ENCODE measurements at places on chromosomes 5 and 9.

- no peak for DNase-seq
Observed at GRCh38 chr9:95533996-95534680, 17.4 kb upstream of the PTCH1 start.

GRCh38 chr9:110583237-110583636, 3.7 kb upstream of the SVEP1 start:
- DNase-seq: no peak

- no peak for DNase-seq
Observed at GRCh38 chr5:127994087-127994660, 89.4 kb upstream of the SLC12A2 start.

- DNase-seq: no peak
Observed at GRCh38 chr9:117300371-117301110, 114.3 kb downstream of the ASTN2 start.

DNA sequence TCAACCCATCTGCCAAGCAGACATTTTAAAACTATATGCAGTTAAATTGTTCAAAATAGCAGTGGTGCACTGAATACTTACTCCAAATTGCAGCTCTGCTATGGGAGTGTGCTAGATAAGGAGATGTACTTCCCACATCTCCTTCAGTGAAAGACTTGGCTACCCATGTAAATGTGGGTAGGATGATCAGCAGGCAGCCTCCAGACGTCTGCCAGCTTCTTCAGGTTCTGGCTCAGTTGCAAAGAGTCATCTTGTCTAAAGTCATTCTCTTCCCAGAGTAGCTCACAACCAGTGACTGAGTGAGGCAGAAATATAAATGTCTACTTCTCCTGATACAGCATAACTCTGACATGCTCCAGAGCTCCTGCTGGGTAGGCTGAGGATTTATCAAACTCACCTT, 1050.0 kb upstream of the CDH10 start:
- DNase-seq: no peak

GRCh38 chr5:62327138-62328053, 21.4 kb downstream of the KIF2A start:
- no peak for DNase-seq

GRCh38 chr9:77981332-77981731, 50.3 kb downstream of the GNAQ start:
- DNase-seq: no peak

DNA sequence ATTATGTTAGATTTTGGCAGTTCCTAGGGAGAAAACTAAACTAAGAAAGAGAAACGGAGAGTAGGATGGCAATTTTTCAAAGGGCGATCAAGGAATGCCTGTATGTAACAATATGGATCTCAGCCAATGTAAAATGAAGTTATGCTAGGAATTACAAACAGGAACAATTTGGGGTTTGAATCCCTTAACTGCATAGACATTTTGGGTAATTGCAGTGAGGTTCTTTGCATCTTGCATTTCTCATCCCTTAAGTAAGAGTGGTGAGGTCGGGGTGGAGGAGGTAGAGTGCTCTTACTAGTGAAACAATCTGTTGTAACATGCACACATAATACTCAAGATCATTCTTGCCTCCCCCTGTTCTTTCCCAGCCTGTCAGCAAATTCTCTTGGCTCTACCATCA, 137.6 kb downstream of the NPR3 start:
- no peak for DNase-seq

DNA sequence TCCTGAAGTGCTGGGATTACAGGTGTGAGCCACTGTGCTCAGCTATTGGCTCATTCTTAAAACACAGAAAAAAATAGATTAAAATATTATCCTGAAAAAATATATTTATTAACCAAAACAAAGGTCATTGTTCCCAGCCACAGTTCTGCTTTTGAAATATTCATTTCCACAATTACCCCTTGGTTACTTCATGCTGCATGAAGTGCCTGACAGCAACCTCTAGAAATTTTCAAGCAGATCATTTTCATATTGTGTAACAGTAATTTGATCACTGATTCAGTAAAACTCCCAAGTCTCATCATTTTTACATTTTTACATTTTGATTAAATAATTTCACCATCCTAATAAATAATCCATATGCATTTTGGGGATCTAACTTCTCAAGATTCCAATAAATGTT, 18.8 kb upstream of the GNAQ start:
- no peak for DNase-seq

DNA sequence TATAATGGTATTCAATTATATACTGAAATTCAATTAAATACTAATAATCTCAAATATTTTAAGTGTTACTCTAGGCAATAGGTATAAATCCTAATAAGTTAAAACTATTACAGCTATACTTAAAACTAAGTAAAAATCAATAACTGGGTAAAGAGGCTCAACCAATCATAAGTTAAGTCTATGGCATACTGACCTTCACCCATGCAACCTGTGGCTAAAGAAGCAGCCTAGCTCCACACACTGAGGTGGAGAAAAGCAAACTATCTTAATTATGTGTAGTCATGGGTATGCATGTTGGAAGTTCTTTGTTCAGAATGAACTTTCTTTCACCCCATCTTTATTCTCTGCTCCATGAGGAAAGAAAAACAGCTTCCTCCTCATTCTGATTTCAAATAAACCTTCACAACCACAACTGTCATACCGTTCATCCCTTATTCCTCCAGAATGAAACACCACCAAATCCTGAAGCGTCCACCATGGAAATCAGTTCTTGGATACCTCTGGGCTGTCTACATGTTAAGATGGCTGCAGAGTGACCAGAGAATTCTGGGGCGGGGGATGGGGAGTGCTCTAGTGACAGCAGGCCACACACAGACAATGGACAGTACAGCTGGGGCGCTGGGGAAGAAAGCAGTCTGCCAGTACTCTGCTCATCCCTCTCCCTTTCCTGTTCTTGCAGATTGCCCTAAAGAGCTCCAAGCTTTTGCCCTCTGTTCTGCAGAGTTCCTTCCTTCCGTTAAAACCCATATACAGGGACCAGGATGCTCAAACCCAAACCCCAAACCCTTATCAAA, 62.3 kb downstream of the RIGI start:
- DNase-seq: no peak

GRCh38 chr5:178289438-178289837, 56.8 kb upstream of the PHYKPL start:
- DNase-seq: no peak

DNA sequence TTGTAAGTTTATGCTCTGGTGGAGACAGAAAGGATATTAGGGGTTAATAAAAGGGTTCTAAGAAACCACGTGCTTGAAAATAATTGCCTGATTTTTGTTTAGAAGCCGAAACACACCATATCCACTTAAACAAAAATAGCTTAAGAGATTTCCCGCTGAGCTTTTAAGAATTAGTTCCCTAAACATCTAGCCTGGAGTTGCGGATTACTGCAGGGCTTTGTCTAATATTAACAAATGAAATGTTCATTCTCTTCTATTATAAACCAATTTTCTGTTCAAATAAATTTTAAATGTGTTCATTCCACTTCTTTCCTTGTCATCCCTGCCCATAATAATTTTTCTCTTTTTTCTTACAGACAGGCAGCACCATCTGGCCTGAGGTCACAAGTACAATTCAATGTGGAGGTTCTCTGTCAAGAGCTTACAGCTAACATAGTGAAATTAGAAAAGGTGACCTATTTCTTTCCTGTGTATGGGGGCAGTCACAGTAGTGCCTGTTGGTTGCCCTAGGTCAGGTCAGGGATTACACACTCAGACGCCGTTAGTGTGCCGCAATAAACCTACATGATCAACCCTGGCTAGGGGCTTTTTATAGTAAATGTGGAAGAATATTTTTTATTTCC, 65.3 kb downstream of the GRAMD2B start:
- DNase-seq: no peak

DNA sequence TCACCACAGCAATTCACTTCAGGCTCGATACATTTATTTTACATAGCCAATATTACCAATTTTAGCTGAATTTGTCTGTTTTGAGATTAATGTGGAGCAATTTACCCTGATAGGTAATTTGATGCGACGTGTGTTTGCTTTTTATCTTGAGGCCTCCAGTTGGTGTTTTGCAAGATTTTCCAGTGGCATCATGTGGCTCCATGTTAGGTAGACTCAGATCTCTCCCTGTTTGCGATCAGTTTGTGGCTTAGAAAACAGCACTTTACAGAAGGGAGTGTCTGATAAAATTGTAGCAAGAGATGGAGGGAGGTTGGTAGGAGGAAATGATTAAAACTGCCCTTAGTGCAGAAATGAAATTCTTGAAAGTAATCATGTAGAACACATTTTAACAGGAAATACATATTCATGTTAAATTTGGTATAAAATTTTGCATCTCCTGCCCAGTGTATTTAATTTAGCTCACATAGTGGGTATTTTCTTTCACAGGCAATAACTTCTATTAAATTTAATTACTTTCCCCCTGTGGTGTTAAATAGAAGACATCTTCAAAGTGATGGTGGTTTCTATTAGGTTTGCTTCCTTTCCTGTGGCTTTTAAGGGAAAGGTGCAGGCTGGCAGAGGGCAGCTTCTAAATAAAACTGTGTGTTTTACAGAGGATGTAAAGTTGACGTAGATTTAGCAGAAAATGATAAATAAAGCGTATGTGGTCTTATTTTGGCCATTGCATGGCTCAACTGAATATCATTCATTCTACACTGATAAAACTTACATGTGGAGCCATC, 135.8 kb downstream of the KDM4C start:
- DNase-seq: no peak

GRCh38 chr5:89302102-89302891, 419.3 kb upstream of the MEF2C start:
- no peak for DNase-seq

DNA sequence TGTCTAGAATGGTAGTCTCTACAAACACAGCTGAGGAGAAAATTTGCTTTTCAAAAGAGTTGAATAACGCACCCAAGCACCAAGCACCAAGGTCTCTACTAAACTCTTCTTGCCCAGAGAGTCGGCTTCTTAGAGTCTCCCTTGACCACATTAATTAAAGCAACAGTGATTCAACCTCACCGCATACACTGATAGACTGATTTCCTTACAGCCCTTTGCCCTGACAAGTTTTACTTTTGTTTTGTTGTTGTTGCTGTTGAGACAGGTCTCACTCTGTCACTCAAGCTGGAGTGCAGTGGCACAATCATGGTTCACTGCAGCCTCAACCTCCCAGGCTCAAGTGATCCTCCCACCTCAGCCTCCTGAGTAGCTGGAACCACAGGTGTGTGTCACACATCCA, 1035.7 kb upstream of the DMAC1 start:
- no peak for DNase-seq

- DNase-seq: no peak
Observed at GRCh38 chr9:121699571-121700164, 48.2 kb downstream of the DAB2IP start.

GRCh38 chr9:38315085-38315595, 77.4 kb upstream of the ALDH1B1 start:
- no peak for DNase-seq

DNA sequence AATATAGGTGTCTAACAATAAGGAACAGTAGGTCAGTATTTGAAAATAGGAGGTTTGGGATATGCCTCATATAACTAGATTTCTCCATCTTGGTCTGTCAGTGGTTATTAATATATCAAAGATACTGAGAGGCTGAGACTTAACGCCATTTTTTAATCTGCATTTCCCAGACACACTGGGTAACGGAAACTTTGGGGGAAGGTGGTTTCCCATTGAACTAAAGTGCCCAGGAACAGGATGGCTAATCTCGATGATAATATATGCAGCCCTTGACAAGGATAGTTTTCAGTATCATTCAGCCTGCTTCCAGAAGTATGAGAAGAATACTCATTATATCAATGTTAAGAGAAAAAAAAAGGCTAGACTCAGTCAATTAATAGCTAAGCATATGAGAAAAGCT, 30.7 kb downstream of the EFNA5 start:
- no peak for DNase-seq

- DNase-seq: peak; percentile 24
Observed at GRCh38 chr9:131310833-131311554, 21.5 kb downstream of the PLPP7 start.

DNA sequence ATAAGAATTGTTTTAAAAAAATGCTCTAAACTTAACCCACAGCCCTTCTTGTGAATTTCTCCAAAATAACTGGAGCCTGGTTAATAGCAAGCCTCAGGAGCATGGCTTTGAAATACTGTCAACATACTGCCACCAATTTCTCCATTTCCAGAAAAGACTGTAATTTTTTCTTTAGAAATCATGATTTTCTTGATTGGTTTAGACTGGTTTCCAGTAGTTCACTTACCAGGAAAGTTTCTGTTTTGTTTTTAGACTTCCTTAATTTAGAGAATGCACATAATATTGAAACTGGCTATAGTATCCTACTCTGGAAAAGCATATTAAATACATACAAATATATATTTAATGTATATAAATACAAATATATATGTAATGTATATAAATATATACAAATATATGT, 4.5 kb upstream of the CD274 start:
- DNase-seq: no peak

- DNase-seq: no peak
Observed at GRCh38 chr9:14344941-14345353, 31.0 kb upstream of the NFIB start.

GRCh38 chr5:138438724-138439476, at the start of gene REEP2:
TSS of gene REEP2 (plus strand) at chr5:138439057. CDS start at chr5:138439209, 152 bp downstream.
- peak; percentile 22 for DNase-seq

GRCh38 chr5:78667461-78668103, 19.0 kb upstream of the LHFPL2 start:
- no peak for DNase-seq

- no peak for DNase-seq
Observed at GRCh38 chr9:97943308-97943855, 5.4 kb upstream of the HEMGN start.

GRCh38 chr5:93592883-93593282, 9.9 kb downstream of the NR2F1 start:
- DNase-seq: no peak

GRCh38 chr9:68950689-68951088, 63.2 kb downstream of the PRKACG start:
- no peak for DNase-seq

- no peak for DNase-seq
Observed at GRCh38 chr9:89466451-89467277, 31.2 kb downstream of the SEMA4D start.
